Activated T-helper 9 cell treated with anti-CD3 and anti-CD28 coated beads, Interleukin-2, amount 50 U/mL, for 16 hours (primary cell): ENCODE measurements at places on chromosomes 13 and 19.

DNA sequence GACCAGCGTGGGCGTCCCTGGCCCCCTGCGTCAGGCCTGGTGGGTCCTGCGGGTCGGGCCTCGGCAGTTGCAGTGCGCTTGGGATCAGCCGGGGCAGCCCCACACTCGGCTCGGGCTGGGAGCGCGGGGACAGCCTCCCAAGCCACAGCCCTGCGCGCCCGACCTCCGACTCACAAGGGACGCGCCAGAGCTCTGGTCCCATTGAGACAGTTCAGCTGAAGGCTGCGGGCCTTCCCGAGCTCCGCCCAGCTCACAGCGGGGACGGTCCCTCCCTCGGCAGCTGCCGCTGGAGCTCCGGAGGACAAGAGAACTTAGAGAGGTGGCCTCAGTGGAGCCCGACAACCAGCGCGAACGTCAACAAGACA, 45.7 kb upstream of the ZNF730 start:
- no peak for DNase-seq

DNA sequence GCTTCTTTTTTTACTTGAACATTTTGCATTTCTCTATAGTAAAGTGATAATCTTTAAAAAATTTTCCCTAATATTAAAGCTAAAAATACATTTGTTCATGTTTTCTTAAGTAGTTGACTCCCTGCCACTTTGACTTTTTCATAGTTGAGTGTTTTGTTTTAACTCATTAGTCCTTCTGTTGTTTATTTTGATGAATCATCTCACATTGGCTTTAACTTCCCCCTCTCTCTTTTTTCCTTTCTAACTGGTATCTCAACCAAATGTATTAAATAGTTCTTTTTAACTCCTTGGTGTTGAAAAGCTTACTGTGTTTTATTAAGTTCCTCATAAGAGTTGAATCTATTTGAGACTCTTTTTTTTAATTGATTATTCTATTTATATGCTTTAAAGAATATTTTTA, 2.8 kb downstream of the TNFSF13B start:
- no peak for DNase-seq

- no peak for DNase-seq
These were observed 144.4 kb downstream of the ZIC5 start for GRCh38 chr13:99827011-99827772.

- DNase-seq = no peak
These were observed 7.2 kb downstream of the GAS6 start for GRCh38 chr13:113856716-113857065.

DNA sequence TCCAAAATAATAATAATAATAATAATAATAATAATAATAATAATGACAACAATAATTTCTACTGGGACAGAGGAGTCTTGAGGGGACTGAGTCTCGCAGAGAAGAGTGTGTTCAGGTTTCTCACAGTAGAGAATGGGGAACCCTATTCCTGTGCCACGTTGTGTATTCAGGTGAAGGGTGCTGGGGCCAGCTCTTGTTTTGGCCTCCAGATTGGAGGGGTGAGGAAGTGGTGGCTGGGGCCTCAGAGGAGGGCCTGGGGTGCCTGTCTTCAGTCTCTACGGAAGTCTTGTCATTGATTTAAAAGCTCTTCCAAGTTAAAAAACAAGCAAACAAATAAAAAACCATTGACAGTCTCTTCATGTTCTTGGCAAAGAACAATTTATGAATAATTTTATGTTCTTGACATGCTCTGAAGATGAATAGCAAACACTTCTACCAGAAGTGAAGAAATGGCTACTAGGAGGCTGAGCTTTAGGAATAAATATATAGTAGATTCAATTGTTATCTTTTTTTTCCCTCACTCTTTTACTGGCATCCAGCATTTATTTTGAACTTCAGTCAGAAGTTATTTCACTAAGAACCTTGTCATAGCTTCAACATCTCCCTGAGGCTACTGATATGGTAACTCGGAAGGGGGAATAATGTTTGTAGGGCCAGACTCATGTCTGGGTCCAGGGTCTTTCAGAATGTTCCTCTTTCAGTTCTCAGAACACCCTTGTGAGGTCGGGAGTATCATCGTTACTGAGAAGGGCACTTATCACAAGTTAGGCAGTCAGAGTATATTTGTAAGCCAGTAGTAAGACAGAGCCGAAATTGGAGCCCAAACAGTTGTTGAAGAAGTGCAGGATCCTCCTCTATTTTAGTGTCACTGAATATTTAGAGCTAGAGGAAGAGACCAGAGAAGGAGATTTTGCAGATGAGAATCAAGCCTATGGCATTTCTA, 13.1 kb downstream of the LRCH1 start:
- no peak for DNase-seq
